AG09319 (cell line): ENCODE measurements at places on chromosomes 5 and 9.

GRCh38 chr9:92727716-92728700 is 36.6 kb downstream of the BICD2 start:
- DNase-seq: no peak

DNA sequence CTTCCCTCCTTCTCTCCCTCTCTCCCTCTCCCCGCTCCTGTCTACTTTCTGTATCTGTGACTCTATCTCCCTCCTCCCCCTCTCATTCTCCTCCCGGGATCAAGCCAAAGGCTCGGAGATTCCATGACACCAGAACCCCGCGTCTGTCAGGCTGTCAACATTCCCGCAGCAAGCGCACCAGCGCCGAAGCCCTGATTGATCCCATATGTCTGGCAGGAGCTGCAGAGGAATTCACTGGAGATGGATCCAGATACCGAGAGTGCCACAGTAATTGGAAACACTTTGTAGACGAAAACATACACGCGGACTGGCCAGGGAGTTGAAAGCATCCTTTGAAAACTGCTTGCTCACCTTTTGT is 300 bp upstream of the SVEP1 start:
- peak; percentile 90 for DNase-seq

GRCh38 chr5:93055561-93055960 is 525.5 kb downstream of the NR2F1-AS1 start:
- DNase-seq: no peak

- DNase-seq: no peak
Observed at GRCh38 chr9:97567894-97568202, 65.3 kb downstream of the TSTD2 start.

- DNase-seq: no peak
Observed at GRCh38 chr9:96021551-96022444, 146.3 kb downstream of the ERCC6L2 start.

GRCh38 chr9:19372567-19372966 is 7.5 kb downstream of the RPS6 start:
- no peak for DNase-seq

GRCh38 chr5:172877466-172878260 is 43.6 kb downstream of the ERGIC1 start:
- DNase-seq: no peak

DNA sequence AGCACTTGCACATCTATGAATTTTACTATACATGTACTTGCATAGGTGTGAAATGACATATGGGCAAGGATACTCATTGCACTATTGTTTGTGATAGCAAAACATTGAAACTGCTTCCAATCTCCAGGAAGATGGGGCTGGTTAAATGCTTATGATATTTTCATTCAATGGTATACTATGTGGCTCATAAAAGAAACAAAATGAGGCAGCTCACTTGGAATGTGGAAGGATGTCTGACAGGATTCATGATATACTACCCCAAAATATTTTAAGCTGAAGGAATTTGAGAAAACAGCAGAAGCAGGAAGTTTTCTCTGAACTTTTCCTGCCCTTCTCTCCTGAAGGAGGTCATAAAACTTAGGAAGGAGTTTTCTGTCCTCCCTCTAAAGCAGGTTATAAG is 99.6 kb upstream of the CAST start:
- no peak for DNase-seq

DNA sequence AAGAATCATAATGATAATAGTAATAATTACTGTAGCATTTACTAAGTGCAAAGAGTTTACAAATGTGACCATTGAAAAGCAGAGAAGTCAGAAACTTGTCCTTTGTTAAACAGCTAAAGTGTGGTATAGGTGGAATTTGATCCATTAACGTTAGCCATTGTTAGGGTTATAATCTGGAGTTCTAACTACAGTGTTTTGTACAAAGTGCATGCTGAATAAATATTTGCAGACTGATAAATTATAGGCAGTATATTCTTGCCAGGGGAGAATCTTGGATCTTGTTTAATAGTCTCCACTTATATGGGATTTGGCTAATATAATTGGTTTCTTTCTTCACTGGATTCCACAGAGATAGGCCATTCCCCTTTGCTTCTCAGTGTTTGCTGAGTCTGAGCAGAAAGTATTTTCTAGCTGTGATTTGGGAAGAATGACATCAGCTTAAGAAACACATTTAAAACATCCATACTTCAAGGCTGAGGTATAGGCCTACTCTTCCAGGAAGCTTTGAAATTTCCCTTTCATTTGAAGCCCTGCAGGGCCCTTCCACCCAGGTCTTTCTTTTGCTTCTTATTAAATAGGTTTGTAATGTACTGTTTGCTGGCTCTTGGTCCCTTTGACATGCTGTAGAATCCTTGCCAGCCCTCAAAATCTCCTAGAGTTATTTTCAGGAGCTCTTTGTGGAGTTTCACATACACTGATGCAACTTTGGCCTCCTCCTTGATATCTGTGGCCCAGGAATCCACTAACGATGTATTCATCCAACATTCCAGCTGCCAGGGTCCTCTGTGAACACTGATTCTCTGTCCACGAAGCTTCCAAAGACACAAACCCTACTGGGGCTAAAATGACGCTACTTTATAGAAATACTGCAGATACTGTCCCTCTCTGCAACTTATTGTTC is 51.4 kb downstream of the ATP10B start:
- DNase-seq: no peak

- no peak for DNase-seq
Observed at GRCh38 chr5:123151227-123151909, 62.3 kb downstream of the PRDM6 start.

GRCh38 chr5:90690307-90690706 is 131.7 kb downstream of the ADGRV1 start:
- no peak for DNase-seq

DNA sequence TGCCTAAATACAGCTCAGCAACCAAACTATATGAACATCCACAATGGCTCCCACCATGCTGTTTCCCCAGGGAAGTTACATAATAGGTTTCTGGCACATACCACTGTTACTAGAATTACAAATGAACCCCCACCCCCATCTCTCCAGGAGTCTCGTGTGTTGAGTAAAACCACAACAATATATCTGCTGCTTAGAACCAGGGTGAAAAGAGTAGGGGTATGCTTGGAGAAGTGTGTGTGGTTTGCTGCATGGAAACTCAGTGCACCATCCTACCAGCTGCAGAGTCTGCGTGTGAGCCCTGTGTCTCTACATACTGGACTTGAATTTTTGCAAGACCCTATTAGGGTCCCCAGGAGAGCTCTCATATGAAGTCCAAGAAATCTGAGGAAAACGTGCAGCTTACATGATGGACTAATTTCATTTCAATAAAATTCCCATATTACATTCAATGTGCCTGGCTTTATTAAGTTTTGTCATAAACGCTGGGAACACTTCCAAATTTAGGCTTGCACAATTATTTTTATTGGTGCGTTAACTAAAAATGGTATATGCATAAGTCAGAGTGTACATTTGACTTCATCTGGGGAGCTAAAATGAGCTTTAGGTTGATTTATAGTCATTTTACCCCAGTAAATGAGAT is 104.5 kb upstream of the NFIB start:
- no peak for DNase-seq

- no peak for DNase-seq
Observed at GRCh38 chr9:86022687-86023266, 76.6 kb downstream of the GOLM1 start.

DNA sequence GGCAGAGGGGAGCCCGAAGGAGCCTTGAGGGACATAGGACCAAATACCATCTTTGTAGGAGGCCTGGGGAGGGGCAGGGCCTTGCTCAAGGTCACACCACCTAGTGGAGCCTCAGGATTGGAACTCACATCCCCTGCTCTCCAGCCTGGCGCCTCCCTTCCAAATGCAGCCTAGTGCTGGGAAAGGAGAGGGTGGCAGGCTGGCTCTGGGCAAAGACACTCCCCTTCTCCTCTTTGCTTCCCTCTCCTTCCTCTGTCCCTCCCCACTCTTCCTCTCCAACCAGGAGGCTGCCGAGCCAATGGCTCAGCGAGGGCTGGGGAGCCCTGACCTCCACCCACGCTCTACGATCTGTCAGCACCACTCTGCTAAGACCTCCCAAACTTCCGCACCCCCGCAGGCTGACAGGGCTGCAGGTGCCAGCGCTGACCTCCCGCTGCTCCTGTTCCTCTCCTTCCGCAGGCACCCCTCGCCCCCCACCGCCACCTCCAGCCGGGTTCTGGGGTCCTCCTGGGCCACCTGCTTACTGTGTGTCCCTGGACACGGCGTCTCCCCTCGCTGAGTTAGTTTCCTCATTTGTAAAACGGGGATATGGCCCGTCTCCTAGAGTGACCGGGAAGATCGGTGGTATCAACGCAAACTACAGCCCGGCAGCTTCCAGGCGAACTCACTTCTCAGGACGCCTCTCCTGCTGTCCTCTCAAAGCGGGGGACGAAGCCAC is 52.9 kb downstream of the C9orf50 start:
- no peak for DNase-seq

GRCh38 chr9:126515001-126515872 is 98.5 kb upstream of the LMX1B start:
- DNase-seq: no peak

GRCh38 chr9:104780796-104781395 is 17.0 kb downstream of the NIPSNAP3B start:
- peak; percentile 24 for DNase-seq

DNA sequence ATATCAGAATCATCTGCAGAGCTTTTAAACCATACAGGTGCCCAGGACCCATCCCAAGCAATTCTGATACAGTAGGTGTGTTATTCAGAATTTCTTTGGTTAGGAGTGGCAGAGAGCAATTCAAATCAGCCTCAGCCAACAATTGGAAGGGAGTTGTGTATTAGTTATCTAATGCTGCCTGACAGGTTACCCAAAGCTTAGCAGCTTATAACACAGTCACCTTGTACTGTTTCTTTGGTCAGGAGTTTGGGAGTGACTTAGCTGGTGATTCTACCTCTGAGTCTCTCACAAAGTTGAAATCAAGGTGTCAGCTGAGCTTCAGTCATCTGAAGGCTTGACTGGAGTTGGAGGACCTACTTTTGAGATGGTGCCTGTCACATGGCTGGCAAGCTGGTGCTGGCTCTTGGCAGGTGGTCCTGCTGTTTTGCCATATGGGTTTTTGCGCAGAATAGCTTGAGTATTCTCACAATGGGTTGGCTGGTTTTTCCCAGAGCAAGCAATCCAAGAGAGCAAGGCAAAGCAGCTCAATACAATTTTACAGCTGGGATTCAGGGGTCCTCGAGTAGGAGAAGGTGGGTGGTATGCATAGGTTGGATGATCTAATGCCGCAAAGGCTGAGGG is 18.7 kb upstream of the CARNMT1 start:
- DNase-seq: no peak

DNA sequence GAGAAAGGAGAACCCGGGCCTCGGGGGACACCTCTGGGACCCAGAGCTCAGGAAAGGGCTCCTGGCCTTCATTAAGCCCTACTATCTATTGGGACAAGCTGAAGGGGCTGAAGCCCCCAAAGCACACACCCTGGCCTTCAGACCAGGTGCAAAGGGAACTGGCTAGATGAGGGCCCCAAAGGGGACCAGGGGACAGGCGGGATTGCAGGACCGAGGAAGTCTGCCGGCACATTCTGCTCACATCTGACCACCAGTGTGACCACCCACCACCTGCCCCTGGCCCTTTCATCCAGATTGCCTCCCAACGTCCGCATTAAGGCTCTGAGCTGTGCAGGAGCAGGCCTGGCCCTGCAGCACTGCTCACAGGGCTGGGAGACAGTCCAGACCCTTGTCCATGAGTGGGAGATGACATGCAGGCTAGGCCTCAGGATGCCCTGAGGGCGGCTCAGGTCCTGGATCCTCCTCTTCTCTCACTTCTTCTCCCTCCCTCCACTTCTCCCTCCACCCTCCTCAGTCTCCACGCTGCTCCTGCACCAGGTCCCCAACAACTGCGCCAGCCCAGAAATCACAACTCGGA is 19.2 kb downstream of the PSD2 start:
- DNase-seq: no peak

DNA sequence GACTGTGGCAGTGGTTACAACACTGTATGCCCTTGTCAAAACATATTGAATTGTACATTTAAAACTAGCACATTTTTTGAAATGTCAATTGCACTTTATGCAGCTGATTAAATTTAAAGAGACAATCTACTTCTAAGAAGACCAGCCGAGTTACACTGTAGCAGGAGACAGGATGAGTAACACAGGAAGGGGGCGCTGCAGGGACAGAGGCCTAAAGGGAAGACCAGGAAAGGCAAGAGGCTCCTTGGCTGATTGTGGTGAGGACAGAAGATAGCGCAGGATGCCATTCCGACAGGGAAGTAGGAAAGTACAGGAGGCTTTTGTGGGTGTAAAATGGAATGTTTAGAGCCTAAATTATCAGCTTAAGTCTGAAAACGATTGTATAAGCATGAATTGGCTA is 28.2 kb upstream of the PPP2R2B start:
- DNase-seq: no peak
